Activated T-cell treated with anti-CD3 and anti-CD28 coated beads, Interleukin-2, amount 50 U/mL, for 72 hours (primary cell): ENCODE measurements at places on chromosomes 2 and 18.

DNA sequence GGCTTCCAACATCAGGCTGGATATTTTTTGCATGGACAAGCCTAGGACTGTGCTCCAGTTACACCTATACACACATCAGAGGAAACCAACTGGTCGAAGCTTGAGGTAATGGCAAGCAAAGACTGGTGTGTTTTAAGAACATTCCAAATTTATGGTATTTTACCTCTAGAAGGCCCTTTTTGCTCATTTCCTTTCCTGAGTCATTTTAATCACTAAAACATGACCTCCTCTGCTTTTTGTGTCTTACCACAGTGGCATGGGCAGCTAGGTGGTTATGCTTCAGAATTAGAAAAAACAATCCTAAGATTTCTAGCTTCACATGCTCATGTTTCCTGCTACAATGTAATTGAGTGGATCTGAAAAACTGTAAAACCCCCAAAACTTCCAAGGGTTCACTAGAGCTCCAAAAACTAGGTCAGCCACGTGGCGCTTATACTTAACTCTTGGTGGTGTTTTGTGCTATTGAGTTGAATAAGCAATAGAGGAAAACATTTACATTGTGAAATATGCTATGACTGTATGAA, 30.6 kb upstream of the CHRNA1 start:
- DNase-seq, result peak; percentile 32

GRCh38 chr2:236674238-236674637, 104.6 kb downstream of the ACKR3 start:
- DNase-seq, result no peak

DNA sequence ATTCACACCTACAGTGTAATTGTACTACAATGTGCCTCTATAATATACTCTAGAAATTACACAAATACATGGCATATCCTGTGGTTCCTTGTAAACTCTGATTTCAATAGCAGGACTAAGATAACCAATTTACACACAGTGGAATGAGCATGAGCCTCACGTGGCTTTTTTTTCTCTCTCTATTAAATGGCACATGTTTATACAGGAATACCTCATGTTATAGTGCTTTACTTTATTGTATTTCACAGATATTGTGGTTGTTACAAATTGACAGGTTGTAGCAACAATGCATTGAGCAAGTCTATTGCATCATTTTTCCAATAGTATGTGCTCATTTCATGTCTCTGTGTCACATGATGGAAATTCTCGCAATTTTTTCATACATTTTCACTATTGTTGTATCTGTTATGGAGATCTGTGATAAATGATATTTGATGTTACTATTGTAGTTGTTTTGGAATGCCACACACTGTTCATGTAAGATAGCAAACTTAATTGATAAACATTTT, 260.0 kb downstream of the FSIP2 start:
- DNase-seq, result no peak

DNA sequence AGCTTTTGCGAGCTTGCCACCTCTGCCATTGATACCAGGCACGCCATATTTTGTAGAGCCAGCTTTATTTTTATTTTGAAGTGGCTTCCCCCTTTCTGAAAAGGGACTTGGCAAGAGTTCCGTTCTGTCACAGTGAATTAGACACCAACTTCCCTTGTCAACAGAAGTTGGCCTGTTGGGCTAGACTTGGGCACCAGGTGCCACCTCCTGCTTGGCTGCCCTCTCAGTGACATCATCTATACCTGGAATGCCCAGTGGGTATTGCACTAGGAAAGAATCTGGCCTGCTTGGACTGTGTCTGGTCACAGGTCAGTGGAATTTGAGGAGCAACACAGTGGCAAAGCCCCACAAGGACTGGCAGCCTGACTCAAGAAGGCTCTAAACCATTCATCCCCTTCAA, 101.0 kb downstream of the BCL2L11 start:
- DNase-seq, result no peak

DNA sequence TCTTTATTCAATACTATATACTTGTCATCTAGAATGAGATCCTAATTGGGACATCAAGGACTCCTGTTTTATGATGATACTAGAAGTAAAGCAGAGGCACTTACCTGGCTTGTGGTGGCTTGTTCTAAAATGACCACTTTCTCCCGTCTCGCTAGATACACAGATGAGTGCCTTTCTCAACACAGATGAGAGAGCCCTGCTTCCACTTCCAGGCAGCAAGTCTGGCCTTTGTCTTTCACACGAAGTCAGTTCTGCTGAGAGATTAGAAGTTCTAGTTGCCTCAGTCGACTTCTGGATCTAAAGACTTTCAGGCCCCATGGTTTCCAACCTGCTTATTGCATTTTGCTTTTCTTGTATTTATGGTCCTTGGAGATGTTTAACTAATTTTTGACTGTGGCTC, 70.3 kb downstream of the PPP1R1C start:
- DNase-seq, result no peak

- DNase-seq, result no peak
Observed at GRCh38 chr18:69674292-69674877, 273.3 kb downstream of the CD226 start.

DNA sequence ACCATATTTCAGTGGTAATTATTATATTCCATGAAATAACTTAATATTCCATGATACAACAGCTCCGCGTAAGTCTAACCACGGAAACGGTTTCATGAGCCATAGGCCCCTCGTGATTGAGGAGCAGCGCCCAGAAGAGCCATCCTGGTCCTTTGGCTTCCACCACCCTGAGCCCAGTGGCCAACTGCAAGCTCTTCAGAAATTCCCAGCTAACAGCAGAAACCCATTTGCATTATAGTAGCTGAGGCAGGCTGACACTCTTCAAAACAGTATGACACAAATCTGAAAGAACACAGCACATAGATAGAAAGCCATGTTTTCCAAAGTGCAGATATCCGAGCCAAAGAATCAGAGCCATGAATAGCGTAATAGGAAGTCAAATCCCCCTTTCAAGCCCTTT, 120.9 kb upstream of the NFATC1 start:
- DNase-seq, result no peak
